ENCODE measurements at places on chromosomes 3 and 15. TPM values are rescaled to one million over a fixed set of nuclear protein-coding genes. Genes with fewer than 3 reads are reported as not detected.

Gene MESP1
- 0.15 TPM for total RNA-seq

Gene IL17RE
- 0.23 TPM for total RNA-seq

Gene DPPA4
- not detected for total RNA-seq

Gene C2CD4B
- total RNA-seq: 0.68 TPM

Gene CHRNA7
- total RNA-seq: 0.23 TPM
